HEK293T (cell line): ENCODE measurements at places on chromosomes 1 and 21.
A peak's percentile ranks its signal among the peaks of the same experiment; 100 is the strongest.

- no peak for DNase-seq
Observed at GRCh38 chr1:230682274-230682673, 31.6 kb downstream of the AGT start.

DNA sequence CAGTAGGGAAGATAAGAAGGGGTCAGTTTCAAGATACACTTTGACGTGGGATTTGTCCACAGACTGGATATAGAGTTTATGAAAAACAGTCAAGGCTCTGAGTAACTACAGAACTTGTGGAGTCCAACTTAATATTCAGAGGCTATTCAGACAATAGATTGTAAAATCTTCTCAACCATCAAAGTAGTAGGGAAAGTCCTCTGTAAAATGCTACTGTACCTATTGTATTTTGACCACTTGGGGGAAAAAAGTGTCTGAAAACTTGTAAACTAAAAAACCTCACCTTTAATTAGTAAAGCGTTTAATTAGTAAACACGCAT, 10.5 kb downstream of the PTP4A2 start:
- no peak for DNase-seq

DNA sequence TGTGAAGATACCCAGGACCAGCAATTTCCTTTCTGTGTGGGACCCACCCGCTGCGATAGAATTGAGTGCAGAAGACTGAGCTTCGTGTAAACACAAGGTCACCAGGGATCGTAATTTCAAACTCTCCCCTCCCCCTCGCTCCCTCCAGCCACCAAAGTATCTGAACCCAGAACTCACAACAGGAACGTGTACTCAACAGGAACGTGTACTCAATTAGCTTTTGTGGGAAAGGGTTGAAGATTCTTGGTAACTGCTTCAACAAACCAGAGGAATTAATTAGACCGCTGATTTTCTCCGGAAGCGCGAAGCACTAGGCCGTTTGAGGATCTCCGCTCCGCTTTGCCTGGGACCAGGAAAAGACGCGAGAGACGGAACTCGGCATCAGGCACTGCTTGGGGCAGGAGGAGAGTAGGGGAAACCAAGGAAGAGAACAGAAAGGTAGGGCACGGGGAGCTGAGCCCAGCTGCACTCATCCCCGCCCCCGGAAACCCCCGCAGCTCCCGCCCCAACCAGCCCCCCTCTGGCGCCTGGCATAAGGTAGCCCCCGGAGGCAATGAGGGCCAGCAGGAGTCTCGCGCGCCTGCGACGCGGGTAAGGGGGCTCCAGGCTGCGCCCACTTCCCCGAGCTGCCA, 453 bp downstream of the DRAM2 start:
- DNase-seq = peak; percentile 69

DNA sequence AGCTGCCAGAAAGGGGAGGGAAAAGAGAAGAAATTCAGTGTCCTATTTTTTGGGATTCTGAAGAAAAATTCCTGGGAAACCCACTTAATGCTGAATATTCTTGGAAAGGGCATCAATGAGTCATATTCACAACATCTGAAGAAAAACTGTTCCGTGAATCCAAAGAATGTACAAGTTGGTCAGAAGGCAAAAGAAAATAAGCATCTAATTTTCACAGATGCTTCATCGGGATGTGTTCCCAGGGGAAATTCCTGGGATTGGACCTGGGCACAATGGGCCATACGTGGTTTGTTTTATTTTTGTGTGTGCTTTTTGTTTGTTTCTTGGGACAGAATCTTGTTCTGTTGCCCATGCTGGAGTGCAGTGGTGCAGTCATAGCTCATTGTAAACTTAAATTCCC, 112.2 kb downstream of the MAP3K21 start:
- no peak for DNase-seq

DNA sequence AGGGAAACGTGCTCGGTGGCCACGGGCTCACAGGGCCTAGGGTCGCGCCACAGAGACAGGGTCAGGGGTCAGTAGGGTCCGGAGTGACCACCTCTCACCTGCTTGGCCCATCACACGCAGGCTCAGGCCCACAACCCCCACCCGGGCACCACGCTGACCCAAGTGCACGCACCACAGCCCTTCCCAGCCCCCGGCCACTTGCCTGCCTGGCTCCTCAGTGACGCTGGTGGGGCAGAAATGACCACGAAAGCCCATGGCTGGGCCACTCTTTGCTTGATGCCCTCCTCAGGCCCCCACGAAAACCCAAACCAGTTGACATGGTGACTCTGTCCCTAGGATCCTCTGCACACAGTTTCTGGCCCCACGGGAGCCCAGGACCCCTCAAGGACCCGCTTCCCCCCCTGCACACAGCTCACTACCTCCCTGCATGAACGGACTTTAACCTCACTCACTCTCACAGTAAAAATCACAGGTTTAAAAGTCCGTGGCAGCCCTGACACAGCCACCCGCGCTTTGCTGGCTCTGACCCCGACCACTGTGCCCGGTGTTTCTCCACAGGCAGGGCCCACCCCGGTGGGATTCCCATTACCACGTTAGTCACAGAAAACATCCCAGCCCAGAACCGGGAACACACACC, 20.7 kb downstream of the NADK start:
- no peak for DNase-seq

DNA sequence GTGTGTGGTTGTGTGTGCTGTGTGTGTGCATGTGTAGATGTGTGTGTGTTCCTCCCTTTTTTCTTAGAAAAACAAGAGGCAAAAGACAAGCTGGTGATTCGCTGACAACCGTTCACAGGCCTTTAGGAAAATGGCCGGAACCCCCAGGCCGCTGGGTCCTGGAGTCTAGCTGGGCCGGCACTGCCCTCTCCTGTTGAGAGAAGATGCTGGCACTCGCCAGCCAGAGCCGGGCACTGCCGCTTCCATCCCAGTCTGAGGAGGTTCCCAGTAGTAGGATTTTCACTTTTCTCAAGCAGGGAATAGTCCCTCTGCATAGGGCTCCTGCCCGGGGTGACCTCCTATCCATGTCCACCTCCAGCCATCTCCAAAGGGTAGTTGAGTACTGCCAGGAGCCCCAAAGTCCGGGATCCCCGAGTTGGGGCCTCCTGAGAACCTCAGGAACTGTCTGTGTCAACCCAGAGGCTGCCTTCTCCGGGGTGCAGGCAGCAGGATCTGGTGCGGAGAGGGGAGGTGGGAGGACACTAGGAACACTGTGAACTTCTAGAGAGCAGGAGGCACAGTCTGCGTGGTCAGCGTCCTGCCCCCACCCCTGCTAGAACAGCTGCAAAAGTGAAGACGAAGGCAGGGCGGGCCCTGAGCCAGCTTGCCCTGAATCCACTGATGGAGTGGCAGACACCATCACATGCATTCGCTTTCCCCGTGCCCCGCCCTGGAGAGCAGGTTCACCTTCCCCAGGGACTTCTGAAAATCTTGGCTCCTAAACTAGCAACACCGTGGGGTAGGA, 44.1 kb upstream of the ARHGEF16 start:
- no peak for DNase-seq

- DNase-seq = no peak
Observed at GRCh38 chr21:43693981-43694380, 24.9 kb upstream of the PDXK start.

- DNase-seq = no peak
Observed at GRCh38 chr1:16631248-16632043, 18.1 kb upstream of the NBPF1 start.

DNA sequence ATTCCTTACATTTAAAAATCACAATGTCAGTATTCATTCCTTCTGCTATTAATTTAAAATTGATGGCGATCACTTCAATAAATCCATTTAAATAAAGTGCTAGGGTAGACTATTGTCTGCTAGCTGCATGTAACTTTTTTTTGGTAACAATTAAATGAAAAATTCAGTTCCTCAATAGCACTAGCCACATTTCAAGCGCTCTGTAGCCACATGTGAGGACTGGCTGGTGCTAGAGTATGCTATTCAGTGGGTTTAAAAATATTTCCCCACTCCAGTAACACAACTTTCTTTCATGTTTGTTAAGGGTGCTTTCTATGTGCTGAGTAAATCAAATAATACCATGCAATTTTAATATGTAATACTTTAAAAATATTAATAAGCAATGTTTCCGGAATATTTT, 108.2 kb downstream of the LTN1 start:
- no peak for DNase-seq

- DNase-seq = no peak
Observed at GRCh38 chr1:152884085-152884484, 6.0 kb downstream of the SMCP start.

- DNase-seq = no peak
Observed at GRCh38 chr1:214901718-214902117, 180.8 kb upstream of the KCNK2 start.

- DNase-seq = no peak
Observed at GRCh38 chr1:3101124-3101939, 32.3 kb downstream of the PRDM16 start.

GRCh38 chr1:17494114-17494729, 45.3 kb upstream of the ARHGEF10L start:
- DNase-seq = peak; percentile 86

DNA sequence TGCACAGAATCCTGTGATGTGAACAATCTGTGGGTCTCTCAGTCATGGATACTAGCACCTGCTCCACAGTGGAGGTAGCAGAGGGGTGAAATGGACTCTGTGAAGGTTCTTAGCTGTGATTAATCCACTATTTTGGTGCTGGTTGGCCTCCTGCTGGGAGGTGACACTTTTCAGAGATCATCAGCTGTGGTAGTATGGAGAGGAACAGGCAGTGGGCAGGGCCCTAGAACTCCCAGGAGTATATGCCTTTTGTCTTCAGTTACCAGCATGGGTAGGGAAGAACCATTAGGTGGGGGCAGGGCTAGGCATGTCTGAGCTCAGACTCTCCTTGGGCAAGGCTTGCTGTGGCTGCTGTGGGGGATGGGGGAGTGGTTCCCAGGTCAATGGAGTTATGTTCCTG, 54.0 kb upstream of the KCNJ15 start:
- no peak for DNase-seq

DNA sequence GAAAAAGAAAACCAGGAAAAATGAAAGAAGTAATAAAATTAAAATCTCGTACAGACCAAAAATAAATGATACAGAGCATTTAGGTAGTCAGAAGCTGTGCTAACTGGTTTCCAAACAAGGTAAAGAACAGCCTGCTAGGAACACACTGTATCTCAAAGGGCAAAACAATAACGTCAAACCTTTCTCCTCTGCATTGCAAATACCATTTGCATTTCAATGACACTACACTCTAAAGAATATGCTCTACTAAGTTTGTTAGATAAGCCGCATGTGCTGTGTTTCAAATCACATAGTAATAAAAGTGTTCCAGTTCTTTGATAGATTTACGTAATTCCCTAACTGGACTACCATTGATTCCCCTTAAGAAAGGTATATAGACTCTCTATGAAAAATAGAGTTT, 648.8 kb downstream of the PLA2G4A start:
- DNase-seq = no peak

DNA sequence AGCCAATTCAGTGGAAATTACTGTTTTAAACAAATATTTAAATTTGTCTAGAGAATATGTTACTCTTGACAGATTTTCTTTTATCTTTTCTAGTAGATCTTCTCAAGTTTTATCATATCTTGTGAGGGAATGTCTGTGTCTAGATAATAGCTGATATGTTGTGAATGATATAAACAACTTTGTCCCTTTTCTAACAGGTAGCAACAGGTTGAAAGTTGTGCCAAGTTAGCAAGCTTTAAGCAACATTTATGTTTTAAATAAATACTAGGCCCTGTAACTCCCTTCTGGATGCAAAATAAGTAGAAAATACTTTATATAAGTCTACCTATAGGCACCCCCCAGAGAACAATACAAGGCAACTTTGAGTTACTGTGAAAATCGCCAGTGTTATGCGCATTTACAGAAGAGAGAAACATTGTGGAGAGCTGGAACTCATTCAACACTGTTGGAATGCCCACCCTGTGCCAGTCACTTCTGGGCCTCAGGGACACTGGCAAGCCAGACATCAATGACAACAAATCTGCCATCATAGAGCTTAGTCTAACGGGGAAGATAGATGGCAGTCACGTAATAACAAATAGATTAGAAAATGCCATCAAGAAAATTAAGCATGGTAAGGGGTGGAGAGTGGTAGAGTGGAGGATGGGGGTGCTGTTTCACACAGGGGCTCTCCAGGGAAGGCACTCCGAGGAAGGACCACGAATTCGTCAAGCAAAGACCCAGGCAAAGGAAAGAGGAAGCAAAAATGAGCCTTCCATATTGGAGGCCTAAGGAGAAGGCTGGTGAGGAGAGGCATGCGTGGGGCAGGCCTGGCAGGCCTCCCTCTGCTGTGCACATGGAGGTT, 4.4 kb downstream of the MAP3K21 start:
- DNase-seq = no peak

- no peak for DNase-seq
Observed at GRCh38 chr1:34688006-34688741, 66.7 kb upstream of the GJB5 start.

DNA sequence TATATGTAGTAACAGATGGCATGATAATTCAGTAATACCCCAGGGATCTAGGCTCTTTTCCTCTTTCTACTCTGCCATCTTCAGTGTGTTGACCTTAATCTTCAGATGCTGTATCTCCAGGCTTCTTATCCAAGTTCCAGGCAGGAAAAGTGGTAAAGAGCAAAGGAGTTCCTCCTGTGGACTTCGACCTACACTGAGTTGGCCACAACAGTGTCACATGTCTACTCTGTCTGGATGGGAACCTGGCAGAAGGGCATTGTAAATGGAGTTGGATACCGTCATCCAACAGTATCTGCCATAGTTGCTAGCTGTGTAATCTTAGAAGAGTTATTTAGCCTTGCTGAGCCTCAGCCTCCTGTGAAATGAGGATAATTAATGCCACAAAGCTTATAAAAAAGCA, 21.9 kb downstream of the IL23R start:
- no peak for DNase-seq

- DNase-seq = no peak
Observed at GRCh38 chr1:233163696-233164095, 131.8 kb downstream of the PCNX2 start.

GRCh38 chr1:12065872-12066271, 2.8 kb downstream of the TNFRSF8 start:
- DNase-seq = no peak

- no peak for DNase-seq
Observed at GRCh38 chr1:222736972-222737371, at the start of gene FAM177B. Gene FAM177B, plus strand, starts transcription at chr1:222737202. Its CDS starts 9,344 bp downstream, at chr1:222746546.

GRCh38 chr1:201170533-201171062, 16.3 kb upstream of the TMEM9 start:
- DNase-seq = peak; percentile 97

DNA sequence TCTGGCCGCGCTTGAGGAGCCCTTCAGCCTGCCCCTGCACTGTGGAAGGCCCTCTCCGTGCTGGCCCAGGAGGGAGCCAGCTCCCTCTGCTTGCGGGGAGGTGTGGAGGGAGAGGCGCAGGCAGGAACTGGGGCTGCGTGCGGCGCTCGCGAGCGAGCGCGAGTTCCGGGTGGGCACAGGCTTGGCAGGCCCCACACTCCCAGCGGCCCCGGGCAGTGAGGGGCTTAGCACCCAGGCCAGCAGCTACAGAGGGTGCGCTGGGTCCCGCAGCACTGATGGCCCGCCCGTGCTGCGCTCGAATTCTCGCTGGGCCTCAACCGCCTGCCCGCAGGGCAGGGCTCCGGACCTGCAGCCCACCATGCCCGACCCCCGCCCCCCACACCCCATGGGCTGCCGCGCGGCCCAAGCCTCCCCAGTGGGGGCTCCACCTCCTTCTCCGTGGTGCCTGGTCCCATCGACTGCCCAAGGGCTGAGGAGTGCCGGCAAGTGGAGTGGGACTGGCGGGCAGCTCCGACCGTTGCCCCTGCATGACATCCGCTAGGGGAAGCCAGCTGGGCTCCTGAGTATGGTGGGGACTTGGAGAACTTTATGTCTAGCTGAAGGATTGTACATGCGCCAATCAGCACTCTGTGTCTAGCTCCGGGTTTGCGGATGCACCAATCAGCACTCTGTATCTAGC, 46.0 kb downstream of the COL24A1 start:
- no peak for DNase-seq
